ENCODE measurements at places on chromosomes 13 and 19. TPM values are rescaled to one million over a fixed set of nuclear protein-coding genes. Genes with fewer than 3 reads are reported as not detected.

The NLRP7 gene
- not detected for total RNA-seq

- DNase-seq: no peak
These were observed 519.3 kb downstream of the GPC6 start for GRCh38 chr13:93745884-93746283.

DNA sequence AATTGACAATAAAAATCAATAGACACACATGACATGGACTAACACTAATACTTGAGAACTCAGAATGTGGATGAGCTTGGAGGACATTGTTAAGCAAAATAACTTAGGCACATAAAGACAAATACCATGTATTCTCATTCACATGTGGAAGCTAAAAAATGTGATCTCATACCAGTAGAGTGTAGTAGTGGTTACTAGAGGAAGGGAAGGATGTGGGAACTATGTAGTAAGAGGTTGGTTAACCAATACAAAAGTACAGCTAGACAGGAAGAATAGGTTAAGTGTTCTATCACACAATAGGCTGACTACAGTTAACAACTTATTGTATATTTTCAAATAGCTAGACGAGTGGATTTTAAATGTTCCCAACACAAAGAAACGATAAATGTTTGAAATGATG lies 415.8 kb upstream of the KLF12 start:
- DNase-seq: no peak

- no peak for DNase-seq
These were observed 2218.8 kb downstream of the PCDH9 start for GRCh38 chr13:65011378-65011777.

DNA sequence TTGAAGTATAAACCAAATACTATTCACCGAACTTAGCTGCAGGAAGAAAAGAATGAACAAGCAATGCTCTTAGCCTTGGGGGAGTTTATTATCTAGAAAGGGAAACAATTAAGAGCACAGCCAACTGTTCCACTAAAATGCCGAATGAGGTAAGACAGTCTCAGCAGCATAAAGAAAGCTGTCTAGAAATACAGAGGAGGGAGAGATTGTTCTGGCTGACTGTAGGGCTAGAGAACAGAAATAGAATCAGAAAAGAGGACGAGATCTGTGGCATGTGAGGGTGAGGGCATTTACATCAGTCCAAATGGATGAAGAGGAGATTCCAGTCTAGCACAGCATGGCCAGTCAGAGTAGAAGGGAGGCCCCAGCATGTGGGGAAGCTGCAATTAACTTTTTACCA lies 56.8 kb upstream of the TNFRSF19 start:
- DNase-seq: no peak

DNA sequence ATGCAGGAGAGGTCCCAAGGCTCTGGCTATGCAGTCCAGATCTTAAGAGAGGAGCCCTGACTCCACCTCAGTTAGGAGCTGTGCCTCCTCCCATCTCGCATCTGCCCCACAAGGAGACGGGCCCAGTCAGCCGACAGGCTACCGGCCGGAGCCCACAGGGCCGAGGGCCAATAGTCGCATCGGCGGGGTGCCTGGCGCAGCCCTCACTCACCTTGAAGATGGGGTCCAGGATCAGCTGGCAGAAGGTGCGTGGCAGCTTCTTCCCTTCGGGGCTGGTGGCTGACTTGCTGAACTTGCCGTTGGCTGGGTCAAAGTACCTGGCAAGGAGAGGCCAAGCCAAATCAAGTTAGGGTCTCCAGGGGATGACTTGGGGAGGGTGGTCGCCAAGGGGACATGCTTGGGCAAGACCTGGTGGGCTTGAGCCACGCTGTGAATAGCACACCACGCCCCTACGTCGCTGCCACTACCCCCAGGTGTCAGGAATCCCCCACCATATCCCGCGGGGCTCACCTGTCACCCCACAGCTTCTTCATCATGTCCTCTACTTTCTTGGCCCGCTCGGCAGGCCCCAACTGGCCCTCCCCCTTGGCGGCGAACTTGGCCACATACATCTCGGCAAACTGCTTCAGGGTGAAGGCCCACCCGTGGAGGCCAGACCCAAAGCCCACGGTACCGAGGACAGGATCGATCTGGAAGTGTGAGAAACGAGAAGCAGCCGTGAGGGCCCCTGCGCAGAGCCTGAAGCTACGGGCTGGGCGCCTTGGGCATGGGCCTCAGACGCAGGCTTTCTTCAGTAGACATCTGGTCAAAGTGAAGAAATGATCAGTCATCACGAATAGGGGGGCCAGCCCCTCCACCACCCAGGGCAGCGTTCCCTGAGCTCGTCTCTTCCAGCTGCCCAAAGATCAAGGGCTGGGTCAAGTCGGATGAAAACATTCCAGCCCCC lies 3.3 kb downstream of the EEF2 start:
- DNase-seq: no peak

GRCh38 chr19:8340341-8341096 lies 2.5 kb downstream of the KANK3 start:
- no peak for DNase-seq

GRCh38 chr13:23843436-23843835 lies 45.8 kb downstream of the MIPEP start:
- DNase-seq: no peak

DNA sequence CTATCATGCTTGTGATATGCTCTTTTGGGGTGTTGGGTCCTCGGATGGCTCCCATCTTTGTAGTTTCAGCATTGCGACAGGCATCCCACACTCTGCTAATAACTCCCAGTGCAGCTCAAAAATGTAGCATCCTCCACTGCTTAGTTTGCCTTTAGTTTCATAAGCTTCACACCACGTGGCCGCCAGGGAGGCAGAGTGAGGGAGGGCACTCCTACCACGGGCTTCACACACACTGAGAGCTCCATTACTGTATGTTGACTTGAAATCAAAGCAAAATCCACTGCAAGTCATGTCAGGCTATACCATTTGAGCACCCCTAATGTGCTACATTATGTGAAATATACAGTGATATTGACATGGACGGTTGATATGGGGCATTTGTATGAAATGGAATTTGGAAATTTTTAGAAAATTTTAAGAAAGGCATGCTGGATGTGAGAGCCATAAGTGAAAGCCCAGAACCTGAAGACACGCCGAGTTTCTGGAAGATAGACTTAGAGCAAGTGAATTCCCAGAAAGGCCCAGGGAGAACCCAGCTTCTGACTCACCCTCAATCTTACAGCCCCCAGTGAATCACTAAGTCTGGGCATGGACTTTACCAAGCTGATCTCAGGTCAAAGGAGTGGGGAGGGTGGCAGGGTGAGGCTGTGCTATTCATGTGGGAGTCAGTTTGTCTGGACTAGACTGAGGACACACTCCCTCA lies 94.1 kb downstream of the HSPH1 start:
- no peak for DNase-seq
